ENCODE measurements at places on chromosomes 2 and 18.

- DNase-seq: no peak
Observed at GRCh38 chr2:237452861-237453260, 34.2 kb upstream of the MLPH start.

GRCh38 chr2:144162652-144163051 is 357.3 kb downstream of the ZEB2 start:
- DNase-seq: no peak

DNA sequence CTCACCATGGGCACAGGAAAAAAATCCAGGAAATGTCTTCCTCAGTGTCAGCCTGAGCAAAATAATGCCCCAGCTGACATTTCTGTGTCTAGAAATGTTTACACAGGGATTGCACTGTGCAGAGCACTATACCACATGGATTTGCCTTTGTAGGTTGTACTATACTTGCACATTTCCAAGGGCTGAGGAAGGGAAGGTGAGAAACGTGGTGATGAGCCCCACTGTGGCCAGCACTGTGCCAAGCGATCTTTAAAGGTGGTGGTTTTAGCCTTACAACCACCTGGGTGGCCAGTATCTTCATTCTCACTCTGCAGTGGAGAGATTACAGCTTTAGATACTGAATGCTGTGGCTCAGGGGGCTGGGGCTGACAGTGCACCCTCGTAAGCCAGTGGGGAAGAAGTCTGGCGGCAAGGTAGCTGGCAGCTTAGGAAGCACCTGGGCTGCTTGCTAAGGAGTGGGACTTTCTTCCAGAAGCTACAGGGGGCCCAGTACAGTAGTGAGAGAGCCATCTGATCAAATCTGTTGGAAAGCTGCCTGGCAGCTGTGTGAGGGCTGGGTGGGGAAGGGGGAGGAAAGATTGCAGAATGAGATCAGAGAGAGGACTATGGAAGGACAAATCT is 81.4 kb upstream of the MSH2 start:
- DNase-seq: no peak

- DNase-seq: peak; percentile 55
Observed at GRCh38 chr18:63317982-63318888, 1.3 kb downstream of the BCL2 start.

DNA sequence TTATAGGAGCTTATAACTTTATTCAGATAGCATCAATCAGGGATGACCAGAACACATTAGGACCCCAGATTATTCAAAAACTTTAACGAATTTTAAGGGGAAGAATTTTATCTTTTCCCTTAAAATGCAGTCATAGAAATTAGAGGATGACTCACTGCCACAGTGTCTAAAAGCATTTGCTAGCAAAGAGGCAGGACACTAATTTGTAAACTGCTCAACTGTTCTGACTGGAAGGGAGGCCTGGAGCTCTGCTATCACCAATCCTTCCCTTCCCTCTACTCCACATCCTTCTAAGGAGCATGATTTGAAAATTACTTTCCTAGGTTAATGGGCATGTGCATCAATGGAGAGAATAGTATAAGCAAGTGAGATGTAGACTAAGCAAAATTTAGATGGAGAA is 40.5 kb downstream of the PREPL start:
- DNase-seq: no peak

DNA sequence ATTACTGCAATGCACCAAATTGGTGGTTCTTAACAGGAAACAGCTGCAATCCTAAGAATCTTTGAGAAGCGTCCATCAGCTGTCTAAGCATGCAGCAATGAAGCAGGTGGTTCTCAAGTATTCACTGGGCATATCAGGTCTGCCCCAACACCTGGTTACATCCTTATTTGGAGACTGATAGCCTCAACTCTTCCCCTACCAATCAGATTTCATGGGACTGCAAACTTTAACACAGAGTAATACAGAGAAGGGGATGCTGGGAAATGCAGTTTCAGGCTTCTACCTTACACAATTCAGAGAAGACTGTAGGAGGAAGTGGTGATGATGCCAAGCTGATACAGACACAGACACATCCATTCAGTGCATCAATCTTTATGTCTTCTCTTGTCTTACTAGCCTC is 240.5 kb downstream of the BCL2 start:
- no peak for DNase-seq

- DNase-seq: no peak
Observed at GRCh38 chr2:240960309-240960970, 38.0 kb upstream of the SNED1 start.

DNA sequence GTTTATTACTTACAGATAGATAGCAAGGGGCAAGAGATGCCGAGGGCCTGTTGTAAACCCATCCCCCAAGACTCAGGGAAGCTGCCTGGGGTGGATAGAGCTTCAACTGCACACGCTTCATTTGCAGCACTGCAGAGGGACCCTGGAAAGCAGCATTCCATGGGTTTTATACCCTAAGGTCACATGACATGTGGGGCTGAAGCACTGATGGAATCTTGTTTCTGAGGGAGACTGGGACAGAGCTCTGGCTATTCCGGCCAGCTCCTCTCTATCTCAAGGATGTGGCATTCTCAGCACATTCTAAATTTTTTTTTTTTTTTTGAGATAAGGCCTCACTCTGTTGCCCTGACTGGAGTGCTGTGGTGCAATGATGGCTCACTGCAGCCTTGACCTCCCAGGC is 300.1 kb downstream of the MYCN start:
- DNase-seq: no peak

- no peak for DNase-seq
Observed at GRCh38 chr2:201779901-201780673, 646 bp downstream of the ALS2 start.

GRCh38 chr2:3463186-3463835 is 56.0 kb downstream of the ADI1 start:
- no peak for DNase-seq

DNA sequence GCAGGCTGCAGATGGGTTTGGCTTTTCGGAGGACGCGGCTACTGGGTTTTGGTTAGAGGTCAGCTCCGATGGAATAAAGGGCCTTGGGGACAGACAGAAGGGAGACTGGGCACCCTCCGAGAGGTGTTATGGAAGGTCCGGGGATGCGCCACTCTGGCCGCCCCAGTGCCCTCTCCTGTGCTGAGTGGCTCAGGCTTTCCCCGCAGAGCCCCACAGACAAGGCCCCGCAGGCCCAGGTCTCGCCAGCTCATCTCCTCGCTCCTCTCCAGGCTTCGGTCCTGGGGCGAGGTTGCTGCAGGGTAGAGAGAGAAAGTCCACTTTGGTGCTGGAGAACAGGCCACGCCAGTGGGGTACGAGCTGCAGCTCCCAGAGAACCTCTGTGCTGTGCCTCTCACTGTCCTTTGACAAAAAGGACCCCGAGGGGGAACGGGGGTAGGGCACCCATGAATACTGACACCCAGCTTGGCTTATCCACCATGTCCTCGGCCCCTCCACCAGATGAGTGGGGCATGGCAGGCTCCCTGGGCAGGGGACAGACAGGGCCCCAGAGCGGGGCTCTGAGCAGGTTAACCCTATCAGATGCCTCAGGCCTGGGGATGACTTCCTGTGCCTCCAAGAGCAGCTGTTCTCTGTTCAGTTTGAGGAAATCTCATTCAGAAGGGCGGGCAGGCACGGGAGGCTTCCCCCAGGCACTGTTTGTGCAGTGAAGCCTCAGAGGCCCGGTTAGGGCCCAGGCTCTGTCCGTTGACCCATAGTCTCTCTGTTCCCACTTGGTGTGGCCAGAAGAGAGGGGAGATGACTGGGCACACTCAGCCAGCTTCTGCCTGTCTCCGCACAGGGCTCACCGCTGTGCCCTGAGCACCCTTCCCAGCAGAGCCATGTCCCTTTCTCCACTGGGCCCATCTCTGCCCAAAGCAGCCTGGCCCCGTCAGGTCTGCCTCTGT is 15.7 kb upstream of the CNNM3 start:
- no peak for DNase-seq

DNA sequence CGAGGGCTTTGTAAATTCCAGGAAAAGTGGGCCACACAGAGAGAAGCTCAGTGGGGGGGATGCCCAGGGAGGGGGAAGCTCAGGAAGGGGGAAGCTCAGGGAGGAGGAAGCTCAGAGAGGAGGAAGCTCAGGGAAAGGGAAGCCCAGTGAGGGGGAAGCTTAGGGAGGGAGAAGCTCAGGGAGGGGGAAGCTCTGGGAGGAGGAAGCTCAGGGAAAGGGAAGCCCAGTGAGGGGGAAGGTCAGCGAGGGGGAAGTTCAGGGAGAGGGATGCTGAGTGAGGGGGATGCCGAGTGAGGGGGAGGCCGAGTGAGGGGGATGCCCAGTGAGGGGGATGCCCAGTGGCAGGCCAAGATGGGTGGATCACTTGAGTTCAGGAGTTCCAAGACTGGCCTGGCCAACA is 821 bp upstream of the CHRNG start:
- no peak for DNase-seq

DNA sequence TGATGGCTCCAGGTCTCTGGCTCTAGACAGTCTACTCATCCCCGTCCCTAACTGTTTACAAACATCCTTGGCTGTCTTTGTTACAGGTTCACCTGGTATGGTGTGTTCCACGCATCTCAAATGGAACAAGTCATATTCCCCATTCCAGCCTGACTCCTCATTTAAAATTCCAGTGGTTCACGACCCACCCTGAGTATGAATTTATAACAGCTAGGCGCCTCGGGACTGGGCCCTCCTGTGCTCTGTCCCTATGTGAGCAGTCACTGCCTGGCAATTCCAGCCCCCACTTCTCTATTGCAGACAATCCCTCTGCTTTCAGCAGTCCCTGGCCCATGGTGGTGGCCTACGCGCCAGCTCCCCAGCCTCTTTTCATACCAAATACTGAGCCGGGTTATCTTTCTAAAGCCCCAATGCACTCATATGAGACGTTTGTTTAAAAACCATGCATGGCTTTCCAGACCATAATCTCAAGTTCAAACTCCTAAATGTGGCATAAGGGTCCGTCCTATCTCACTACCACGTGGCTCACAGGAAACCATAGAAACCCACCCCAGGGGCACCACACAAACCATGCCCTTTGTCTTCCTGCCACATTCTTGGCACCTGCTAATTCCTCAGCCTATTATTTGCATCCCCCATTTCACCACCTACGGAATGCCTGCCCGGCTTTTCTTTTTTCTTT is 1.6 kb downstream of the SERPINB8 start:
- no peak for DNase-seq

DNA sequence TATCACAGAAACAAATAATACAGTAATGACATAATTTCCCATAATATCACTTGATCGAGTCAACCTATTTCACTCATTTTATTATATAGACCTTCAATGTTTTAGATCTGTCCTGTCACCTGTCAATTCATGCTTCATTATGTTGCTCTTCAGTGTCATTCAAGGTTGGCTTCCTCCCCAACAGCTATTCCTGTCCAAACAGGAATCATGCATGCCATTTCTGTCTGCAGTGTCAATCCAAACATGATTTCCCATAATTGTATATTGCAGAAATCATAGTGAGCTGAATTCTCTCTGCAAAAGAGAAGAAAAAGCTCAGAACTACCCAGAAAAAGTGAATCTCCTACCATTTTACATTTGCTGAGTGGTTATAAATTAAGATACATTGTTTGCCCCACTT is 628.6 kb downstream of the NR4A2 start:
- no peak for DNase-seq

- no peak for DNase-seq
Observed at GRCh38 chr18:43115076-43115921, at the start of gene RIT2. Gene RIT2, minus strand, starts transcription at chr18:43115685.

- DNase-seq: no peak
Observed at GRCh38 chr2:160628811-160629210, 135.2 kb upstream of the RBMS1 start.
